Naive thymus-derived CD4-positive, alpha-beta T cell (primary cell): ENCODE measurements at places on chromosomes 2 and 18. TPM values are rescaled to one million over a fixed set of nuclear protein-coding genes. Genes with fewer than 3 reads are reported as not detected.

GRCh38 chr2:178230396-178230795 lies 36.1 kb downstream of the OSBPL6 start:
- no peak overlapping the region for H3K4me3 ChIP-seq
- no peaks in the 10 kb centered on the region for H3K36me3 ChIP-seq
- no peaks in the 10 kb centered on the region for H3K4me1 ChIP-seq
- DNase-seq: no peak
- H3K27ac ChIP-seq: no peak overlapping the region
- H3K27me3 ChIP-seq: no peaks in the 10 kb centered on the region

DNA sequence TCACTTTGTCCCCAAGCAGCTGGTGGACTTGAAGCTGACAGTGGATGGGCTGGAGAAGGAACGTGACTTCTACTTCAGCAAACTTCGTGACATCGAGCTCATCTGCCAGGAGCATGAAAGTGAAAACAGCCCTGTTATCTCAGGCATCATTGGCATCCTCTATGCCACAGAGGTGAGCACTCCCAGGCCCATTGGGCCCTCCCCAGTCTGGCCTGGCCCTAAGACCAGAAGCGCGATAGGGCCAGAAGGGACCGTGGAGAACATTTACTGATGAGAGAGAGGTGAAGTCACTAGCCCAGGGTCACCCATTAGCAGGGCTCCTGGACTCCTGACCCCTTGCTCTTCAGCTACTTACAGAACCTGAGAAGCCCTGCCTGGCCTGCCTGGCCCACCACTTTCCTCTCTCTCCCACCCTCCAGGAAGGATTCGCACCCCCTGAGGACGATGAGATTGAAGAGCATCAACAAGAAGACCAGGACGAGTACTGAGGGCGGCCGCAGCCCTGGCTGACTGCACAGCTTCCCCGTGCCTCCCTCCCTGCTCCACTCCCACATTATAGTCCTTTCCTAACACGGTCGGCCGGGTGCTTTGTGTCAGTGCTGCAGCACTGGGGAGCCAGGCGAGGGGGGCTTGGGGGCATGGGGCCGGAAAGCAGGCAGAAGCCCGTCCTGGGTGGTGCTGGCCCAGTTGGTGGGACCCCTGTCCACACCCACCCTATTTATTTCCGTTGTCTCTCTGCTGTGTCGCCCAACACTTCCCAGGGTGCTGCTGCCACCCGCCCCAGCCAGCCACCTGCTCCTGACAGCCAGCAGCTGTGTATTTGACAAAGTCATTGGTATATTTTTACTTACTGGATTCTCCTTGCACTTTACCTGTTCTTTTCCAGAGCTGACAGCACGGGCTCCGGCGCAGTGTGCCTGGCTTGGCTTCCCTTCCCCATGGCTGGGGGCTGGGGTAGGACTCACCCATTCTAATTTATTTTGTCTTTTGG lies 6.6 kb upstream of the TMEM214 start:
- no peak overlapping the region for H3K27ac ChIP-seq
- no peak overlapping the region for H3K4me3 ChIP-seq
- H3K4me1 ChIP-seq: no peaks in the 10 kb centered on the region
- H3K36me3 ChIP-seq: no peaks in the 10 kb centered on the region

Gene INHA
- not detected for total RNA-seq

- no peak overlapping the region for H3K27ac ChIP-seq
- no peak for DNase-seq
- H3K36me3 ChIP-seq: no peaks in the 10 kb centered on the region
- no peak overlapping the region for H3K4me3 ChIP-seq
- H3K4me1 ChIP-seq: peaks cover 2% of the 10 kb centered on the region
Measured at GRCh38 chr2:216492597-216493333, 5.9 kb upstream of the RPL37A start.

Gene SMAD7
- 29.4 and 30.1 TPM in 2 replicates for total RNA-seq

DNA sequence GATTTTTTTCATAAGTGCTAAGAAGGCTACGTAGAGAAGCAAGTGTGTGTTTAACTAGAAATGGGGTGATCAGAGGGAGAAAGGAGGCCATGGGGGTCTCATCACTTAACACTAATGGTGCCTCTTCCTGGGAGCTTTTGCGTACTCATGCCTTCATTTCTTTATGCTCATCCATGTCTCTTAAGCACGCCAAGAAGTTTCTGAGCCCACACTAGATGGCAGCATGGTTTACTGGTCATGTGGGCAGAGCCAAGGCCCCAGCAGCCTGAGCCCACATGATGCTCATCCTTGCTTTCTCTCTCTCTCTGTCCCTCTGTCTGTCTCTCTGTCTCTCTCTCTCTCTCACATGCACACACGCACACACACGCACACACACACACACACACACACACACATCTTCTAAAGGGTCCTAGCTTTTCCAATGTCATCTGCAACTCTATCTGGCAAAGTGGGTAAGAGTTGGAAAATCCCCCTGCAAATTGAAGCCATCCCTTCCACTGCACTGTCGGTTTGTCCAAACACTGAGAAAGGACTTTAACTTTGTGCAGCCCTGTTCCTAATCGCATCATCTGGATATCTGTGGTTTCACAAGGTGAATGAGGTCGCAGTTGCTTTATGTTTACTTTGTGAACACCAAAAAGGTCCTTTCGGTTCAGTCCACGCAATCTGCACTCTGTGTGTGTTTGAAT lies 137.1 kb upstream of the CCDC68 start:
- no peaks in the 10 kb centered on the region for H3K27me3 ChIP-seq
- no peak overlapping the region for H3K4me3 ChIP-seq
- H3K36me3 ChIP-seq: no peaks in the 10 kb centered on the region
- DNase-seq: no peak

- H3K27me3 ChIP-seq: no peaks in the 10 kb centered on the region
- H3K4me3 ChIP-seq: peak within 1 kb of the TSS; percentile 77
- peaks cover 10% of the 10 kb centered on the region for H3K36me3 ChIP-seq
- H3K4me1 ChIP-seq: peaks cover 13% of the 10 kb centered on the region
- H3K27ac ChIP-seq: peak within 1 kb of the TSS; percentile 70
Measured at GRCh38 chr2:226799211-226799975, at the start of gene IRS1. TSS of gene IRS1 (minus strand) at chr2:226799820. CDS start at chr2:226798738, 1,082 bp downstream.

Gene CAPN14
- 0.88 TPM for total RNA-seq

GRCh38 chr2:7119132-7119835 lies 202.1 kb downstream of the RNF144A start:
- H3K27ac ChIP-seq: no peak overlapping the region
- H3K27me3 ChIP-seq: no peaks in the 10 kb centered on the region
- no peak overlapping the region for H3K4me3 ChIP-seq
- H3K4me1 ChIP-seq: no peaks in the 10 kb centered on the region
- H3K36me3 ChIP-seq: no peaks in the 10 kb centered on the region

GRCh38 chr2:196604196-196604595 lies 35.3 kb upstream of the CCDC150 start:
- H3K27me3 ChIP-seq: no peaks in the 10 kb centered on the region
- DNase-seq: no peak
- H3K4me1 ChIP-seq: no peaks in the 10 kb centered on the region
- no peak overlapping the region for H3K4me3 ChIP-seq
- no peak overlapping the region for H3K27ac ChIP-seq

- H3K27ac ChIP-seq: no peak overlapping the region
- H3K36me3 ChIP-seq: no peaks in the 10 kb centered on the region
- no peak overlapping the region for H3K4me3 ChIP-seq
- DNase-seq: no peak
Measured at GRCh38 chr2:236852100-236852976, 233.4 kb upstream of the COPS8 start.

DNA sequence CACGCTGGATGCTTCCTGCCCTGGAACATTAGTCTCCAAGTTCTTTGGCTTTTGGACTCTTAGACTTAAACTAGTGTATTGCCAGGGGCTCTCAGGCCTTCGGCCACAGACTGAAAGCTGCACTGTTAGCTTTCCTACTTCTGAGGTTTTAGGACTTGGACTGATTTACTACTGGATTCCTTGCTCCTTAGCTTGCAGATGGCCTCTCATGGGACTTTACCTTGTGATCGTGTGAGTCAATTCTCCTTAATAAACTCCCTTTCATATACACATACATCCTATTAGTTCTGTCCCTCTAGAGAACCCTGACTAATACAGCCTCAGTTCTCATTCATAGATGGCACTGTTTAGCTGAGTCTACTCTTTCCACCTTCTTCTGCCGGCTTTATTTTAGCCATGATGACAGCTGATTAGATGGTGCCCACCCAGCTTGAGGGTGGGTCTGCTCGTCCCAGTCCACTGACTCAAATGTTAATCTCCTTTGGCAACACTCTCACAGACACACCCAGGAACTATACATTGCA lies 389.1 kb downstream of the NYAP2 start:
- no peaks in the 10 kb centered on the region for H3K27me3 ChIP-seq
- no peak overlapping the region for H3K27ac ChIP-seq
- no peak for DNase-seq
- H3K36me3 ChIP-seq: no peaks in the 10 kb centered on the region
- no peaks in the 10 kb centered on the region for H3K4me1 ChIP-seq

DNA sequence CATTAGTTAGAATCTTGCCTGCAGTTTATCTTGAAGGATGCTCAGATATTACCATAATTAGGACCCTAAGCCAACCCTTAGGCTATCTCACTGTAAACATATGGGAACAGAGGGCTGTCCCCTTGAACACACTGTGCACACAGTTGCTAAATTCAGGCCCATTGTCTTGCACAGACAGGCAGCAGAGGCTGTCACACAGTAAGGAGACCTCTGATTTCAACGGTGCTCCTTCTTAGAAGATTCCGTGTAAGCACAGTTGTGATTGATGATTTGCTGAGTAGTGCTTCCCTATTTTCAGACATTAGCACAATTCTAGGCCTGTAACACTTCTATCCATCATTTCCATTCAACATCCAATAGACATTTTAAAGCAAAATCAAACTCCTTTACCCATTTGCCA lies 108.0 kb downstream of the RNF152 start:
- no peaks in the 10 kb centered on the region for H3K27me3 ChIP-seq
- H3K27ac ChIP-seq: no peak overlapping the region
- no peak for DNase-seq

DNA sequence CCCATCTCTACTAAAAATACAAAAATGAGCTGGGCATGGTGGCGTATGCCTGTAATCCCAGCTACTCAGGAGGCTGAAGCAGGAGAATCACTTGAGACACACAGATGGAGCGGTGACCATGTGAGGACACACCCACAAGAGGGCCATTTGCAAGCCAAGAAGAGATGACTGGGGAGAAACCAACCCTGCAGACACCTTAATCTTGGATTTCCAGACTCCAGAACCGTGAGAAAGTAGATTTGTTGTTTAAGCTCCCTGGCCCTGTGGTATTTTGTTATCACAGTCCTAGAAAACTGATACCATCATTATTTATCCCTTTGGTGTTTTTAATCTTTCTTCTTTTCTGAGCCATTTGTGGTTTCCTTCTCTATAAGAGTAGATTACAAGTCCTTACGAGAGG lies 88.6 kb upstream of the ID2 start:
- peaks cover 7% of the 10 kb centered on the region for H3K4me1 ChIP-seq
- H3K36me3 ChIP-seq: no peaks in the 10 kb centered on the region
- H3K4me3 ChIP-seq: no peak overlapping the region
- no peaks in the 10 kb centered on the region for H3K27me3 ChIP-seq

DNA sequence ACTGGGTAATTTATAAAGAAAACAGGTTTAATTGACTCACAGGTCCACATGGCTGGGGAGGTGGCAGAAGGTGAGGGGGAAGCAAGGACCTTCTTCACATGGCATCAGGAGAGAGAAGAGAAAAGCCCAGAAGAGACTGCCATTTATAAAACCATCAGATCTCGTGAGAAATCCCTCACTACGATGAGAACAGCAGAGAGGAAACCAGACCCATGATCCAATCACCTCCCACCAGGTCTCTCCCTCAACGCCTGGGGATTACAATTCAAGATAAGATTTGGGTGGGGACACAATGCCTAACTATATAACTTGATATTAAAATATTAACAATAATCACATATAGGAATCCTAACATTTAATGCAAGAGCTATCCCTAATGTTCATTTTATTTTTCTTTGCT lies 31.8 kb downstream of the MEMO1 start:
- no peak overlapping the region for H3K27ac ChIP-seq
- no peaks in the 10 kb centered on the region for H3K27me3 ChIP-seq
- H3K4me1 ChIP-seq: peaks cover 8% of the 10 kb centered on the region
- DNase-seq: no peak
- H3K4me3 ChIP-seq: no peak overlapping the region

Gene SRD5A2
- total RNA-seq: not detected

Gene CEBPZ
- total RNA-seq: 61.8 TPM

DNA sequence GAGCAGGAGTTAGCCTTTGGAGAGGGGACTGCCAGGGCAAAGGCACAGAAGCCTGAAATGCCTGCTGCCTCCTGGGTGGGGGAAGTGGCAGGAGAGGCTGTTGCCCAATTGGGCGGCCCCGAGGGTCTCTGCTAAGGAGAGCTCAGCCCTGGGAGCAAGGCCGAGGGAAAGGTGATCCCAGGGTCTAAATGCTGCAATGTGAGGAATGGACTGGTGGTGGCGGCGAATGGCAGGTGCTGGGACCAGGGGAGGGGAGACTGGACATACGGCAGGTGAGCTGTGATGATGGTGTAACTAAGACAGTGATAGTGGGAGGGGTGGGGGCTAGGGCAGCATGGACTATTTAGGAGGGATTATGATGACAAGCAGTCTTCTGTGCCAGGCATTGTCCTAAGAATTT lies 104.0 kb downstream of the DYSF start:
- H3K27me3 ChIP-seq: no peaks in the 10 kb centered on the region
- H3K27ac ChIP-seq: no peak overlapping the region
- DNase-seq: no peak
- H3K4me1 ChIP-seq: no peaks in the 10 kb centered on the region

GRCh38 chr2:163887182-163887581 lies 151.4 kb upstream of the FIGN start:
- no peak overlapping the region for H3K27ac ChIP-seq
- H3K4me3 ChIP-seq: no peak overlapping the region
- no peaks in the 10 kb centered on the region for H3K27me3 ChIP-seq
- H3K4me1 ChIP-seq: no peaks in the 10 kb centered on the region
- DNase-seq: no peak

DNA sequence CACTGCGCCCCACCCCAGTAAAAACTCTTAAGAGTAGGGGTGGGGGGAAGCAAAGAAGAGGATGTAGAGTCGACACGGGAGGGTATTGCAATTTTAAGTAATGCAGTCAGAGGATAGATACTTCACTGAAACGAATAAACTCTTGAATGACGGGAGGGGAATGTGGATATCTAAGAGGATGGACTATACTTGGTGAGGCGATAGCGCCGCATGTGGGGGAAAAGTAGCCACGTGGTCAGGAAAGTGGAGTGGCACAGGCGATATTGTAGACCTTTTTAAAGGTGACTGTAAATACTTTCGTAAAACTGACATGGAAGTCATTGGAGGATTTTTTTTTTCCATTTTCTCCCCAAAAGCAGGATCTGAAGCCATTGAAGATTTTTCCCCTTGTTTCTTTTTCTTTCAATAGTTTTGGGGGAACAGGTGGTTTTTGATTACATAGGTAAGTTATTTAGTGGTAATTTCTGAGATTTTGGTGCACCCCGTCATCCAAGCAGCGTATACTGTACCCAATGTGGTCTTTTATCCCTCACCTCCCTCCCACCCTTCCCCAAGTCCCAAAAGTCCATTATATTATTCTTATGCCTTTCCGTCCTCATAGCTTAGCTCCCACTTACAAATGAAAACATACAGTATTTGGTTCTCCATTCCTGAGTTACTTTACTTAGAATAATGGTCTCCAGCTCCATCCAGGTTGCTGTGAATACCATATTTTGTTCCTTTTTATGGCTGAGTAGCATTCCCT lies 13.8 kb downstream of the CLK1 start:
- H3K4me3 ChIP-seq: no peak overlapping the region
- no peaks in the 10 kb centered on the region for H3K4me1 ChIP-seq
- no peak overlapping the region for H3K27ac ChIP-seq
